ENCODE measurements at places on chromosomes 1 and 21. TPM values are rescaled to one million over a fixed set of nuclear protein-coding genes. Genes with fewer than 3 reads are reported as not detected.

DNA sequence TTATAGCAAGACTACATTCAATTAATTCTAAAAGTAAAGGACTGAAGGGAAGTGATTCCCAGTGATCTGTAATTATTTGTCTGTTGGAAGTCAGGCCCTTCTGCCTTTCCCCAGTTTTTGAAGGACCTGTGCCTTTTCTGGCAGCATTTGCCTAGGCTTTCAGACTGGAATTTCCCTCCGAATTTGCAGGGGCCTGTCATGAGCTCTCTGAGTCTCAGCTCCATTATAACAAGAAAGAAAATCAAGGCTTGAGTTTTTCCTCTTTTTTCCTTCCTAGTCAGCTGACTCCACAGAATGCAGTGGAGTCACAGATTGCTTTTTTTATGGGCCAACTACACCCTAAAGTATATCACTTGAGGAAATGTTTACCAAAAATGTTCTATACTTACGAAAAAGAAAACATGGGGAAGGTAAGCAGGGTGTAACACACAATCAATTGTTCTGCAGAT, 1.1 kb downstream of the NR5A2 start:
- no peaks in the 10 kb centered on the region for H3K4me1 ChIP-seq
- H3K27ac ChIP-seq: no peak overlapping the region
- no peak for DNase-seq
- H3K27me3 ChIP-seq: no peaks in the 10 kb centered on the region

DNA sequence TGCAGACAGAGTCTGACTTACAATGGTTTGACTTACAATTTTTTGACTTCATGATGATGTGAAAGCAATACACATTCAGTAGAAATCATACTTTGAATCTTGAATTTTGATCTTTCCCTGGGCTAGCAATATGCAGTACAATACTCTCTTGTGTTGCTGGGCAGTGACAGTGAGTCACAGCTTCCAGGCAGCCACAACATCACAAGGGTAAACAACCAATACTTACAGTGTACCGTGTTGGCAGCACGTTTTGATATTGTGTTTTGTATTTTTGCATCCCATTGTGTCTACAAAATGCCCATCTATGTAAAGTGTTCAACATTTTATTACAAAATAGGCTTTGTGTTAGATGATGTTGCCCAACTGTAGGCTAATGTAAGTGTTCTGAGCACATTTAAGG, 150.9 kb downstream of the NTMT2 start:
- H3K27ac ChIP-seq: no peak overlapping the region
- H3K36me3 ChIP-seq: no peaks in the 10 kb centered on the region
- H3K4me3 ChIP-seq: no peak overlapping the region

DNA sequence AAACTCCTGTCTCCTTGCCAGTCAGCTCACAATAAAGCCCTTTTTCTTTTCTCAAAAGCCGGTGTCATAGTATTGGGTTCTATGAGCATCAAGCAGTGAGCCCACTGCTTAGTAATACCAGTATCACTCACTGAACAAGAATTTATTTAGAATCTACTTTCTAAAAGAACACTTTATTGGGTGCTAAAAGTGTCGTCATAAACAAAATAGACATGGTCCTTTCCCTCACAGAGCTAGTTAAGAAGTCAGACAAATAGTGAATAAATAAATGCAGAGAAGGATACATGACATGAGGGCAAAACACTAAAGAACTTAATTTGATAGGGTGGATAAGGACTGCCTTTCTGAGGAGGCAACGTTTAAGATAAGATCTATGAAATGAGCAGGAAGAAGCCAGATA, 32.2 kb downstream of the EVI5 start:
- DNase-seq: no peak
- no peak overlapping the region for H3K4me3 ChIP-seq
- no peaks in the 10 kb centered on the region for H3K27me3 ChIP-seq
- H3K4me1 ChIP-seq: no peaks in the 10 kb centered on the region

GRCh38 chr1:157154940-157155514, 16.8 kb upstream of the ETV3 start:
- no peak for DNase-seq
- no peaks in the 10 kb centered on the region for H3K36me3 ChIP-seq
- H3K4me1 ChIP-seq: no peaks in the 10 kb centered on the region
- H3K27ac ChIP-seq: no peak overlapping the region
- no peaks in the 10 kb centered on the region for H3K27me3 ChIP-seq

GRCh38 chr1:7873801-7874795, 21.2 kb upstream of the UTS2 start:
- DNase-seq: no peak
- H3K4me1 ChIP-seq: no peaks in the 10 kb centered on the region
- no peak overlapping the region for H3K27ac ChIP-seq
- no peak overlapping the region for H3K4me3 ChIP-seq

Gene VANGL2
- total RNA-seq: 0.96 TPM

Gene SLC22A15
- 5.6 TPM for total RNA-seq

Gene PLA2G2D
- not detected for total RNA-seq
